Right ventricle myocardium superior (tissue), 1 donor: ENCODE measurements at places on chromosomes 5 and 9. TPM values are rescaled to one million over a fixed set of nuclear protein-coding genes. Genes with fewer than 3 reads are reported as not detected.

GRCh38 chr5:180040287-180041214 lies 31.0 kb downstream of the RNF130 start:
- no peak for DNase-seq

- DNase-seq, result no peak
These were observed 316.8 kb downstream of the MLLT3 start for GRCh38 chr9:20305452-20305851.

- no peak for DNase-seq
These were observed 229.8 kb upstream of the IL12B start for GRCh38 chr5:159560088-159560487.

DNA sequence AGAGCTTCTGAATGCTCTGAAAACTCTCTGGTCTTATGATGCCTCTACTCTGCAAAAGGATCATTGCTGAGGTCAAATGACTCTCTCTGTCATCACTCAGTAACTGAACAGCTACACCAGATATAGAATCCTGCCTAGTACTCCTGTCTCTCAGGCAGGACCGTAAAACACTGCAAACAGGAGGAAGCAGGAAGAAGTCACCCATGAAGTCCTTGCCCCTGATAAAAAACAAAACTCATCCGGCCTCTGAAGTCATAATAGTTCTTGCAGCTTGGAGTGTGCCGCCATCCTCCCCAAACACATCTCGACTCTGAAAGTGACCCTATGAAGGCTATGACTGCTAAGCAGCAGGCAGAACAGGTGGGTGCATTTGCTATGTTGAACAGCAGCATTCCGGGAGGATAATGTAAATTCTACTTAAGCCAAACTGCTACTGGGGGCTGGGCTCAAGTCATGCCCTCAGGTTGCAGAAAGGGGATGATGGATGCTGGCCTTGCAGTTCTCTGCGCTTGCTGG lies 81.9 kb upstream of the FAM169A start:
- DNase-seq, result no peak

DNA sequence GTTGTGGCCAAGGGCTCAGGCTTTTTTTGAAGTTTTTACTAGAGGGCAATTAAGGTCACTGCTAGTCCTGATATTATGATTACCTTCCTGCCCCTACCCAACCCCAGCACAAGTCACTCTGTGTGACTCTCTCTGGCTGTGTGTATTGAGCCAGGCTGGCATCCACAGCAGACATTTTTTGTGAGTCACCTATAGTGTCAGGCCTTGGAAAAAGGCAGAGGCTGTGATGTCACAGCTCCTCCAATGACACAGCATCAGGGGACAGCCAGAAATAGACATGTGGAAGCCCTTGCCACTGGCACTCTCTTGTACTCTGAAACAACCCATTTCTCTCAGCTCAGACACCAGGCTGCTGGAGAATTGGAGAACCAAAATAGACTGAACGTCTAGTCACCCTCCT lies 145.4 kb downstream of the NMUR2 start:
- DNase-seq, result peak; percentile 37

DNA sequence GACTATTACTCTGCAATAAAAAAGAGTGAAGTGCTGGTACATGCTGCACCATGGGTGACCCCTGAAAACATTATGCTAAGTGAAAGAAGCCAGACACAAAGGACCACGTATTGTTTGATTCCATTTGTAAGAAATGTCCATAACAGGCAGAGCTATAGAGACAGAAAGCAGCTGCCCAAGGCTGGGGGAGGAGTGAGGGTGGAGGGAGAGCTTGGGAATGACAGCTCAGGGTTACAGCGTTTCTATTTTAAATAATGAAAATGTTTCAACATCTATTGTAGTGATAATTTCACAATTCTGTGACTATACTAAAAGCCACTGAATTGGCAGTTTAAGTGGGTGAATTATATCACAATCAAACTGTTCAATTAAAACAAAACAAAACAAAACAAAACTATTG lies 81.7 kb downstream of the MYO10 start:
- no peak for DNase-seq

DNA sequence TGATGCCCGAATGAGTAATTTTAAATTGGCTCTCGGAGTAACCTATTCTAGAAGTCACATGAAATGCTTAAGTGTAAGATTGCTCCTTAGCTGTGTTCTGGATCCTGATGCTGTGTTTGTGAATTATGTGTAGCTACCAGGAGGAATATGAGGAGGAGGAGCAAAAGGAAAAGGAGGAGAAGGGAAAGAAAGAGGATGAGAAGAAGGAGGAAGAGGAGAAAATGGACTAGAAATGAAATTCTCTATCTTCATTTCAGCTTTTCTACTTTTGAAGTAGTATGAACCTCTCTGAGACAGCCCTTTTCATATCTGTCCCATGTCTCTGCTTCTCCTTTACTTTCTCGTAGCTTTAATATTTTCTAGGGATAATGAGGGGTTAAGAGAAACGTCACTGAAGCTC lies 119.4 kb upstream of the ACTBL2 start:
- no peak for DNase-seq

GRCh38 chr9:129773262-129774048 lies 20.6 kb upstream of the PTGES start:
- DNase-seq, result peak; percentile 54

GRCh38 chr9:69822116-69822750 lies 1.6 kb downstream of the CFAP95 start:
- DNase-seq, result no peak

DNA sequence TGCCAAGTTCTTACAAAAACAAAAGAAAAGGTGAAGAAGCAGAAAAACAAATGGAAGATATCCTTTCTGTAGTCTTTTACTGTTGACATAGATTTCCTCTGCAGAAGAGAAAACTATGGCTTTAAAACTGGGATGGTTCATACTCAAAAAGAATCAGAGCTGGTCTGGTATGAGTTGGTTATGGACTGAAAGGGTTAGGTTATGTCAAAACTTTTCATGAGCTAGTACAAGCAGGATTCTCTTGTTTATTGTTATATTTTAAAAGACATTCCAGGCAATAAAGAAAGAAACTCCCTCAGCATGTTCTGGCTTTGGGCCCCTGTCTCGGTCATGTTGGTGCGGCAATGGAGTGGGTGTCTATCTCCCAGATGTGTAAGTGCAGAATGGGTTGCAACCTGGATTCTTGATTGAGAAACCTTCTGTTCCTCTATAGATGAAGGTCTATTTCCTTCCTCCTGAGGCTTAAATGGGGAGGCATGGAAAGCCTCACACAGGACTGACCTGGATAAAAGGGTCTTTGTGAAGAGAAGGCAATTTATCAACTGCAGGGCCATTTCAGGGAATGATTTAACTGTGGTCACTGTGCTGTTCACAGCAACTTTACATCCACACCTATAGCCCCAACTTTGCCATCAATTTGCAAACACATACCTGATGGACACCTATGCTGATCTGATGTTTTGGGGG lies 209.6 kb upstream of the TNC start:
- no peak for DNase-seq

GRCh38 chr5:163269624-163270023 lies 167.8 kb upstream of the CCNG1 start:
- DNase-seq, result no peak

GRCh38 chr5:162067162-162067561 lies 411 bp upstream of the GABRG2 start:
- DNase-seq, result no peak

GRCh38 chr5:161889971-161890370 lies 42.1 kb downstream of the GABRA1 start:
- DNase-seq, result no peak

DNA sequence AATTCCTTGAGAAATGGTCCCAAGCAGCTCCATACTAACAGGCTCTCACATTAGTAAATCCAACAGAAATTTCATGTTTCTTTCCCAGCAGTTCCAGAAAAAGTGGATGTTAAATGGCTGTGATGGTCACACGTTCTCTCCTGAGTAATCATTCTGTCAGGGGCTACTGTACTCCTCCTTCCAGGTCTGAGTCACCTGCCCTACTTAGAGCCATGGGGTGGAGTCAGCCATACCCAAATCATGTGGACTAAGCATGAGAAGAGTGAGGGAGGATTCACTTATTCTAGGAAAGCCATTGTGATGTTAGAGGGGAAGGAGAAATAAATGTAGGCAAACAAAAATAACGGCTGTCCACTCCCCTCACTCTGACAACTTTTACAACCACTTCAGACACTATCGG lies 547.2 kb downstream of the CSNK1G3 start:
- DNase-seq, result no peak

Gene PPIC
- total RNA-seq, result 43.6 TPM

Gene EXOSC2
- 10.9 TPM for total RNA-seq

Gene NUP214
- 22.4 TPM for total RNA-seq

Gene ADAMTS2
- total RNA-seq, result 3.6 TPM

Gene ZFP2
- total RNA-seq, result 0.54 TPM

Gene CMYA5
- total RNA-seq, result 917 TPM
